NCI-H2171 (cell line): ENCODE measurements at places on chromosomes 13 and 19.

DNA sequence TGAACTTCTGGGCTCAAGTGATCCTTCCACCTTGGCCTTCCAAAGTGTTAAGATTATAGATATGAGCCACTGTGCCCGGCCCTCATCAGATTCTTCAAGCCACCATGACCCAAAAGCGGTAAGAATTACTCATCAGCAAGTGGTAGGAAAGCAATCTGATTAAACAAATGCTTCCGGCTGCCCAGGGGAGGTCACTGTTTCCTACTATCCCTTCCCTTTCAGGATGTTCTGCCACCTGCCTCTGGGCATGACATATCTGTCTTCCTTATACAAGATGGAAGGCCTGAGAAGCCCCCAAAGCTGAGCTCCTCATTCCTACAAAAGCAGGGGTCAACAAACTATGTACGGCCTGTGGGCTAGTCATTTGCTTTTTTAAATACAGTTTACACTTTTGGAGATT, 7.0 kb downstream of the ABHD8 start:
- DNase-seq = no peak

DNA sequence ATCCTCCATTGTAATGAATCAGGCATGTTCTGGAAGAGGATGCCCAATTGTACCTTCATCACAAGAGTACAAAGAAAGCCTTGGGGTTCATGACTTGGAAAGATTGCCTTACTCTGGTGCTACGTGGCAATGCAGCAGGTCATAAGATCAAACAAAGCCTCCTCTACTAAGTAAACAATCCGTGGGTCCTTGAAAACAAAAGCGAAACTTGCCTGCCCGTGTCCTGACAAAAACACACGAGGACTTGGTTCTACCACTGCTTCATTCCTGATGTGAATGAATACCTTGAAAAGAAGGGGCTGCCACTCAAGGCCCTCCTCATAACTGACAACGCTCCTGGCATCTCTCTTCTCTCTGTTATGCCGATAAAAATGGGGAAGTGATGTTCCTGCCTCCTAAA, 18.9 kb downstream of the ZNF563 start:
- DNase-seq = no peak

GRCh38 chr19:4737955-4738600, 14.4 kb upstream of the DPP9 start:
- DNase-seq = no peak

- DNase-seq = no peak
These were observed 59.8 kb upstream of the UBAC2 start for GRCh38 chr13:99140831-99141230.

DNA sequence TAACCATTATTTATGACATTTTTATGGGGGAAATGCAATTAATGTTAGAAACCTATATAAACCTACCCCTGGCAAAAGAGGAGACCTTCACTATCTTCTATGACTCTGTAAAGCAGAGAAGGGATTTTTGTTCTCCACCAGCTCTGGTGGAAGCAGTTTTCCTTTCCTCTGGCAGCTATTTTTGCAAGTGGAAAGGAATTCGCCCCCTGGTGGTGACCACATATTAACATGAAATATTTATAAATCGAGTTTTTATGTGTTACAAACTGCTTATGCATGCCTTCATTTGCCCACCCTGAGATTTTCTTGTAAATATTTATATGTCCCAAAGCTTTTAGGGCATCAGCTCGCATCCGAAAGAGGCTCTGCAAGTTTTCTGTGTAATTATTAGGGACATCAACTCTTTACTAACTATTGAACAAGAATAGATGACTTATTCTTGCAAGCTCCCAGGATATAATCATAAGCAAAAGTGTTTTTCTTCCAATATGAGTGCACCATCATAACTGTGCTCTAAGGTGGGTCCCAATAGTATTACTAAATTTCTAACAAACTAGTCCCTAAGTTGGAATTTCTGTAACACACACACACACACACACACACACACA, 62.4 kb downstream of the SERTM1 start:
- no peak for DNase-seq

- no peak for DNase-seq
These were observed 67.9 kb upstream of the ITM2B start for GRCh38 chr13:48165063-48165462.

DNA sequence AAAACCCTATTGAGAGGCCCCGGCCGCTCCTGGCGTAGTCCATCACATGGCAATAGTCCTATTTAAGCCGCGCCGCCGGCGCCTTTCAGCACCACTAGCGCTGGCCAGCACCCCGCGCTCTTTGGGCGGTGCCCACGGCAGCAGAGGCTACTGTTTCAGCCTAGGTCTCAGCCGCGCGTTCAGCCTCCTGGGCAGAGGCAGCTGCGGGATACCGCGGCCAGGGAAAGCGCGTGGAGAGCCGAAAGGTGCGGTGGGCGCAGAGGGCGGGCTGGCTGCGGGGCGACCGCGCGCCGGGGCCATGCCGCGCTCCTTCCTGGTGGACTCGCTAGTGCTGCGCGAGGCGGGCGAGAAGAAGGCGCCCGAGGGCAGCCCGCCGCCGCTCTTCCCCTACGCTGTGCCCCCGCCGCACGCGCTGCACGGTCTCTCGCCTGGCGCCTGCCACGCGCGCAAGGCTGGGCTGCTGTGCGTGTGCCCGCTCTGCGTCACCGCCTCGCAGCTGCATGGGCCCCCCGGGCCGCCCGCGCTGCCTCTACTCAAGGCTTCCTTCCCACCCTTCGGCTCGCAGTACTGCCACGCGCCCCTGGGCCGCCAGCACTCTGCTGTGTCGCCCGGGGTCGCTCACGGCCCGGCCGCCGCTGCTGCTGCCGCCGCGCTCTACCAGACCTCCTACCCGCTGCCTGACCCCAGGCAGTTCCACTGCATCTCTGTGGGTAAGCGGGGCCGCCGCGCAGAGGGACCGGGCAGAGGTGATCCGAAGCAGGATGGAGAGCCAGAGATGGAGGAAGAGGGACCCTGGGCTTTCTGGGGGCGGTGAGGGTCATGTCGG, at the start of gene GSX1:
Gene GSX1 (plus strand): TSS at position 91 of the 826 bp plus-strand sequence. CDS start 208 bp downstream, at position 299.
- DNase-seq = no peak

DNA sequence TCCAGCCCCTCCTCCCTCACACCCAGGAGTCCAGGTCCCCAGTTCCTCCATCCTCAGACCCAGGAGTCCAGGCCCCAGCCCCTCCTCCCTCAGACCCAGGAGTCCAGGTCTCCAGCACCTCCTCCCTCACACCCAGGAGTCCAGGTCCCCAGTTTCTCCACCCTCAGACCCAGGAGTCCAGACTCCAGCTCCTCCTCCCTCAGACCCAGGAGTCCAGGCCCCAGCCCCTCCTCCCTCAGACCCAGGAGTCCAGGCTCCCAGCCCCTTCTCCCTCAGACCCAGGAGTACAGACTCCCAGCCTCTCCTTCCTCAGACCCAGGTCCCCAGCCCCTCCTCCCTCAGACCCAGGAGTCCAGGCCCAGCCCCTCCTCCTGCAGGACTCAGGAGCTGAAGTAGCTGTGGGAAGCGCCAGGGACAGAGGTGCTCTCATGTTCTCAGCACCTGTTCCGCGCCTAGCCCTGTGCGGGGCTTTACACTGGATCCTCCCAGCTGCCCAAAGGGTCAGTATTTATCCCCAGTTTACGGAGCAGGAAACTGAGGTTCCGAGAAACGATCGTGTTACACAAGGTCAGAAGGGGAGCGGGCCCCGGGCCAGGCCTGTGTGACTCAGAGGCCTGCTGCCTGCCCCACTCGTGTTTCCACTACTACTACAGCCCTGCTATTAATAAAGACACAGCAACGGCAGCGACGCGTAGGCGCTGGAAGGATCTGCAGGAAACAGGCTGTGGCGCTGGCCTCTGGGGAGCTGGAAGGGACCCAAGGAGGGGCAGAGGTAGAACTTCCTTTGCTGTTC, 1.7 kb upstream of the SBK3 start:
- DNase-seq = no peak

DNA sequence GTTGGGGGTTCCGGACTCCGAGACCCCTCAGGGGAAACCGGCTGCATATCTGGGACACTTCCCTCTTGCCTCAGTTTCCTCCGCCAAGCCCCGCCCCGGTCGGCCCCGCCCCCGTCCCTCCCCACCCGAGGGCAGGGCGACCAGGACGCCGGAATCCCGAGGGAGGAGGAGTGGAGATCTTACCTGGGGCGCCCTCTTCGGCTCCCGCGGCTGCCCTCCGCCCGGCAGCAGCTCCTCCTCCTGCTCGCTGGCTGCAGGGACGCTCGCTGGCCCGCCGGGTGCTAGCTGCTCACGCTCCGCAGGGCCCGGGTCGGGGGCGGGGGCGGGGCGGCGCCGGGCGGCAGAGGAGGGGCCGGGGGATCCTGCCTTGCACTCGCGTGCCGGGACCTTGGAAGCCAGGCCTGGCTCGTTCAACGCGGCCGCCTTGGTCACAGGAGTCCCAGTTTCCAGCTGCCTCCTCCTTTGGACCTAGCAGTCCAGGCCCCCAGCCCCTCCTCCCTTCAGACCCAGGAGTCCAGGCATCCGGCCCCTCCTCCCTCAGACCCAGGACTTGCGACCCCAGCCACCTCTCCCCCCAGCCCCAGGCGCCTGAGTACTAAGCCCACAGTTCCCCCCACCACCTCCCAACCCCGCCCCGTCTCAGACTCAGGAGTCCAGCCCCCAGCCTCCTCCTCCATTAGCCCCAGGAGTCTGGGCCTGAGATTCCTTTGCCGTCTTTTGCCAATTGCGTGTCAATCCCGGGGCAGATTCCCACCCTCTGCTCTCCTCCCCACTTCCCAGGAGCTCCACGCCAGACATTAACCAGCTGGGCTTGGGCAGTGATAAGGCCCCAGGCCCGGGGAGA, at the start of gene NTF4:
Gene NTF4 (minus strand): TSS at position 51 of the 844 bp plus-strand sequence. CDS start 2,821 bp downstream, outside the sequence.
- DNase-seq = no peak

- no peak for DNase-seq
These were observed 32.6 kb downstream of the TFDP1 start for GRCh38 chr13:113616991-113617749.

DNA sequence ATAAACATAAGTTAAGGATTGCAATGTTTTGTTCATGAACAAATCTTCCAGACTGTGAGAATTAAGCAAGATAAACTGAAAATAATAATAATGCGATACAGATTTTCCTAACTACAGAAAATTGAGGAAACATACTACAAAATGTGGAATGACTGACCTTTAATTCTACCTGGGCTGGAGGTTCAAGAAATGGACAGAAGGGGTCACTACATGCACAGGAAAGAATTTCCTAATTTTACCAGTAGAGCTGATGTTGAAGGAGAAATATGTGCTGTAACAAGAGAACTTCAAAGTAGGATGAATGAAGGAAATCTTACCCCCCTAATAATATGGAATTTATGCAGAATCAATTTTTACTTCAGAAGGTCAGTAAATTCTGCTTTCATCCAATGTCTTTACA, 62.3 kb downstream of the ZNF627 start:
- no peak for DNase-seq

GRCh38 chr13:49218493-49219051, 1.6 kb upstream of the MLNR start:
- no peak for DNase-seq

DNA sequence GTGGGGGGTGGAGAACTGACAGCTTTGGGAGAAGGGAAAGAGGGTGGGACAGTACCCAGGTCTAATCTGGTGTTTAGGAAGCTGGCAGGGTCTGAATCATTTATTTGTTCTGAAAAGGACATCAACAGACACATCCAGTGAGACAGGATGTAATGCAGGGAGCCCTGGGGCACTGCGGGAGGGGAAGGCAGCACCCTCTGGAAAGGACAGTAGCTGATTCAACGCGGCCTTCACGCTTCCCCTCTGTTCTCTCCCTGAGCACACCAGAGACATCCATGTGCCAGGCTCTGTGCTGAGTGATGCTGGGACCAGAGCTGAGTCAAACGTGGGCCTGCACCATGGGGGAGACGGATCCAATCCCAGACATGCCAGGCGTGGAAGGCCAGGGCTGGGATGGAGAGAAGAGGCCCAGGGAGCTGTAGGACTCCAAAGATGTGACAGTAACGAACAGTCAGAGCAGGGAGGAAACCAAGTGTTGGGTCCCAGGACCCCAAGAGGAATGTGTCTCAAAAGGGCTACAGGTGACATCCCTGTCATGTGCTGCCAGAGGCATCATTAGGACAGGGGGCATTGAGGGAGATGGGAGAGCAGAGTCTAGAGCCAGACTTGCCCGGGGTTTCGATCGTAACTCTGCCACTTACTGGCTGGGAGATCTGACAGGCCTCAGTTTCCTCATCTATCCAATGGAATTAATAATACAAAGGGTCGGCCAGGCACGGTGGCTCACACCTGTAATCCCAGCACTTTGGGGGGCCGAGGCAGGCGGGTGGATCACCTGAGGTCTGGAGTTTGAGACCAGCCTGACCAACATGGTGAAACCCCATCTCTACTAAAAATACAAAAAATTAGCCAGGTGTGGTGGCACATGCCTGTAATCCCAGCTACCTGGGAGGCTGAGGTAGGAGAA, 1.7 kb downstream of the ETFB start:
- no peak for DNase-seq

DNA sequence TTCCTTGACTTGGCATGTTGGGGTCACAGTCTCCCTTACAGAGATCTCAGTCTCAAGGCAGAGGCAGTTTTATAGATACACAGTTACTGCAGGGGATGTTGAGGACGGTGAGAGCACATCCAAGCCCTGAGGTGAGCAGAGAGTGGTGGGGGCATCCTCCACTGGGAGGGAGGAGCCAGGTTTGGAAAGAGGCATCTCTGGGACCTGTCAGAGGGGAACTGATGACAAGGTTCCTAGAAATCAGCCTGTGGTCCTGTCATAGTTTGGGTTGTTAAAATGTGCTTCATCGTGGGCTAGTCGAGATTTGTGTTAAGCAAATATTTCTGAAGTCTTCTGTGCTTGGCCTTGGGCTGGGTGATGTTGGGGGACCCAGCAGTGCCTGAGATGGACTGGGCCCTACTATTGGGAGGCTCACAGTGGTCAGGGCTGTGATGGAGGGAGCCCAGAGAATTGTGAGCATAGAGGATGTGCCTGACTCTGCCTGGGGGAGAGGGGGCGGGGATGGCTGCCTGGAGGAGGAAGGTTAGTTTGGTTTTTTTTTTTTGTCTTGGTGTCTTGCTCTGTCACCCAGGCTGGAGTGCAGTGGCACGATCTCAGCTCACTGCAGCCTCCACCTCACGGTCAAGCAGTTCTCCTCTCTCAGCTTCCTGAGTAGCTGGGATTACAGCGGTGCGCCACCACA, 3.9 kb downstream of the SUPT5H start:
- DNase-seq = no peak
